ENCODE measurements at places on chromosomes 12 and 14.

GRCh38 chr14:26281280-26281998, 316.4 kb downstream of the NOVA1 start:
- no peak for DNase-seq

GRCh38 chr12:94596596-94596995, 53.8 kb downstream of the TMCC3 start:
- DNase-seq, result no peak

DNA sequence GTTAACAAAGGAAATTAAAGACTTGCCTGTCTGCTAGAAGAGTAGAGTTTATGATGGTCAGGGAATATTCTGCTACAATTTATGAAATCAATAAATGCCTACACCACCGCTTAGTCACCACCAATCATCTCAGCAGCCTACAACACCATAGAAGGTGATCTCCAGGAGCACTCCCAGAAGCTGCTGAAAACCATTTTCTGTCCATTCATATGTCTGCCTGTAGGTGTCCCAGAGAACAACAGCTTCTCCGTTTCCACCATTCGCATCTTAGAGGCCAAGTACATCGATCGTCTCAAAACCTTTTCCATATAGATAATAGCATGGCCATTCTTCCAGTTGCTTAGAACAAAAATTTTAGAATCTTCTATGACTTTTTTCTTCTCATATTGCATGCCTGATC, 303.4 kb downstream of the KCNC2 start:
- no peak for DNase-seq

- DNase-seq, result no peak
Measured at GRCh38 chr12:95415451-95415850, 58.5 kb upstream of the METAP2 start.

DNA sequence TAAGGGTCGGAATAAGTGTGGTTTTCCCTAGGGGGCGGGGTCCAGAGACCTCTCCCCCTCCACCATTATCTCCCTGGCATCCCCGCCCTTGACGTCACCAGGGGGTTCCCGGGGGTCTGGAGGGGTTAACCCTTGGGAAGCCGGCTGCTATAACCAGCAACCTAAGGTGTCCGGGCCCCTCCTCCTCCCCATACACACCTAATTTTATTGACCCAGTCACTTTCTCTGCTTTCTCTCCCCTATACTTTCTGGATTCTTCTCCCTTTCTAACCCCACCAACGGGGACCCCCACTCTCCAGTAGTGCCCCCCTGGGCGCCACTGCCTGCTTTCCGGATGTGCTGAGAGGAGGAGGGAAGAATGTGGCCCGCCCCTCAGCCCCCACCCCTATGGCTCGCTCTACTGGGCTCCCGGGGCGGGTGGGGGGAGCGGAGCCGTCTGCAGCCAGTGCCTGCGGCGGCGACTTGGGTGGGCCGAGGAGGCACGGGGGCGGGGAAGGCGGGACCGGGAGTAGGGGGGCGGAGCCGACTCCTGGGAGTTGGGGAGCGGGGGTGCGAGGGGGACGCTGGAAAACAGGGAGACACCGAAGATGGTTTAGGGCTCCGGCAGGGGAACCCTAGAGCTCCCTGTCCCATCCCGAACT, 1.8 kb downstream of the GLI1 start:
- peak; percentile 44 for DNase-seq

- no peak for DNase-seq
Measured at GRCh38 chr12:42809226-42809625, 219.7 kb upstream of the PRICKLE1 start.

GRCh38 chr12:77131977-77132490, 66.7 kb upstream of the E2F7 start:
- DNase-seq, result no peak

DNA sequence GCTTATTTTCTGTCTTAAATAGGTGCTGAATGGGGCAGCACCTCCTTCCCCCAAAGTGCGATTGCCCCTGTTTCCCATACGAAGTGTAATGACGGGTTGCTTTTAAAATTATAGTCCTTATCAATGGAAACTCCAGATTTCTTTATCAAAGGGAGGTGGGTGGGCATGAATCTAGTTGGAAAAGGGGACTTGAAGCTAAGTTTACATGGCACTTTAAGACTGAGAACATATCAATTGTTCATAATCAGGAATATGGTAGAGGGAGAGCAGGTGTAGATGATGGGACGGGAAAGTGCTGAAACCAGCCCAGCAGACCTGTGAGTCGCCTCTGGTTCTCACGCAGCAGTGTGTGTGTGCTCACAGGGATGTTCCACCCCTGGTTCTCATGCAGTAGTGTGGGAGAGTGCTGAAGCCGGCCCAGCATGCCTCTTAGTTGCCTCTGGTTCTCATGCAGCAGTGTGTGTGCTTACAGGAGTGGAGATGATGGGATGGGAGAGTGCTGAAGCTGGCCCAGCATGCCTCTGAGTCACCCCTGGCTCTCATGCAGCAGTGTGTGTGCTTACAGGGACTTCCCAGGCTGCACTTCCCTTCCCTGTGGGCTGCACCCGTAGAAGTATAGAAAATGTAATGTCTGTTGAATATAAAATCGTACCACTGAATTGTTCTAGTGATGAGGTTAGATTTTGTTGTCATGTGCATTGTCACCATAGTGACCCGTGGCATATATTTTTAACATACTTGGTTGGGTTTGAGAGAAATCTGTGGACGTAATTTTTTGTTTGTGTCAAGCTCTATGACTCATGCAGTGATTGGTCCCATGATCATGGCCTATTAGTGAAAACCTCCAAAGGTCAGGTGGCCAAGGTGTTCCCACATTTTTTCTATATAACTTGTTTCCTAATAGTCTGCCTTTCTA, 51.6 kb downstream of the GPATCH2L start:
- no peak for DNase-seq

GRCh38 chr14:54188064-54188666, 208.6 kb upstream of the CDKN3 start:
- DNase-seq, result no peak

DNA sequence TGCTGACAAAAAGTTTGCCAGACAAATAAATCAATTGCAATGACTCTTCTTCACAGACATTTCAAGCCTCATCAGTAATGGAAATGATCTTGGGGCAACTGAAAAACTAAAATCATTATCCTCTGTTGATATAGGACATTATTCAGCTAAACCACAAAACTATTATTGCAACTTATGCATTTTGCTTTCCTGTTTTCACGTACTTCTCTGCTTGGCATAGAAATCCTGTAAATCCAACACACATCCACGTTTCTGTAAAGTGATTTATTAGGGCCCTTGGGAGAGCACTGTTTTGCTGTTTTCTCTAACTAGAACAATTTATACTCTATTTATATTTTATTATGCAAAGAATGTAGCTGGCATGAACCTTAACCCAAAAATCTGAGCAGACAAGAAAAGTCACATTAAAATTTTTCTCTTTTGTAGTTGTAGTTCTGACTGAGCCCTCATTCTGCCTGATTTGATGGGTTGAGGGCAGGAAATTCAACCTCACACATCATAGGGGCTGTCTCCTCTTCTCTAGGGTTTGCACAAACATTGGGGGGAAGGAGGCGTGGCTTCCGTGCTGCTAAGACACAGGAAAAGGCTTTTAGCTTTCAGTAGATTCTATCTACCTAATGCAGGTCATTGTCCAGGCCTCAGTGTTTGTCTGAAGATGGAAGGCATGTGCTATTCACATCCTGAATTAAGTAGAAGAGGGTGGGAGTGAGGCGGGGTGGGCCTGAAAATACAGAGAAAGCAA, 11.5 kb upstream of the NUP107 start:
- DNase-seq, result peak; percentile 80

DNA sequence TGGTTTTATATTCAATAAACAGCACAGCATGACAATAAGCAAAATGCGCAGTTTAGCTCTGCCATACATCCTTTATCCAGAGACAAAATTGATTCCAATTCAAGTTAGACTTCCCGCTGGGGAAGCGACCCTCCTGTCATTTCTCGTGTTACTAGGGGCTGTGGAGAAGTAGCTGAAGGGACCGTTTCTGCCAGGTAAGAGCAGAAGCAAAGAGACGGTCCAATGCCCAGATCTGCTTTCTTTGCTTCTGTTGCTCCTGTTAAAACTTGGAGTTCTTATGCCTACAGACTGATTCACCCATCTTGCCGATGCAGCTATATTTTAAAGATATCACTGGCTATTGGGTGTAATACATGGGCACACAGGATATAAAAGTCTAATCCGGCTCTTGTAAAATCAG, 156.8 kb upstream of the AVPR1A start:
- DNase-seq, result no peak

- no peak for DNase-seq
Measured at GRCh38 chr12:93594766-93595311, 22.4 kb downstream of the SOCS2 start.

Measured in CD4-positive, alpha-beta T cell treated with Interleukin-12 subunit alpha and Interleukin-12 subunit beta, for 1 hour (primary cell).